ENCODE measurements at places on chromosomes 7 and 10.

GRCh38 chr10:108244443-108245228 is 1080.1 kb upstream of the SORCS1 start:
- no peak for DNase-seq

- DNase-seq = no peak
Observed at GRCh38 chr10:60339757-60340156, 49.9 kb downstream of the ANK3 start.

- no peak for DNase-seq
Observed at GRCh38 chr10:113322843-113323242, 230.0 kb upstream of the HABP2 start.

DNA sequence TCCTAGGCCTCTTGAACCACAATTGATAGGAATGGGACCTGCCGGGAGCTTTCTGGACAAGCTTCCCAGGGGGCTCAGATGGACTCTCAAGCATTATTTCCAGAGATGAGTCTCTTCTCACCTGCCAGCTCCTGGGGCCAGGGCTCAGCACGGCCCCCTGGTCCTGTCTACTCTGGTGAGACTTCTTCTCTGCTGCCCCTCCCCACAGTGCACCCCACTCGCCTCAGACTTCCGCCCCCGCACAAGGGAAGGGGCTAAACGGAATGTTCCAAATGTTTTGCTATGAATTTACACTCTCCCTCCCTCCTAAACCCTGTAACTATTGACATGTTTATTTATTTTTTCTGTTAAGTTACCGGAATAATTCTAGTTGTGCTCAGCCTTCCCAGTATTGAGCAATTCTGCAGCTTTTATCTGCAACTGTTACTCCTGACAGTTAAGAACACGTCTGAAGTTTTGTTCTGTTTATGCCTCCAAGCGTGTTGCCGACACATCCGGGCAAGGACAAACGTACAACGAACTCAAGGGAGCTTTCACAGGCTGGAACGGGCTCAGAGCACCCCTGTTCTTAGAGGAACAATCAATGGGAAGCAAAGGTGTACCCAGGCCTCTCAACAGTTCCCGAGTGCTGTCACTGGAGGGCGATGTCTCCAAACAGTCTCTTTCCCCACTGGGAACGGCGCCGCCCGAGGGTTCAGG is 55.2 kb downstream of the FHIP2A start:
- DNase-seq = peak; percentile 64

GRCh38 chr7:131381069-131381838 is 53.6 kb downstream of the MKLN1 start:
- no peak for DNase-seq

- no peak for DNase-seq
Observed at GRCh38 chr10:74771054-74771453, 55.3 kb upstream of the KAT6B start.

DNA sequence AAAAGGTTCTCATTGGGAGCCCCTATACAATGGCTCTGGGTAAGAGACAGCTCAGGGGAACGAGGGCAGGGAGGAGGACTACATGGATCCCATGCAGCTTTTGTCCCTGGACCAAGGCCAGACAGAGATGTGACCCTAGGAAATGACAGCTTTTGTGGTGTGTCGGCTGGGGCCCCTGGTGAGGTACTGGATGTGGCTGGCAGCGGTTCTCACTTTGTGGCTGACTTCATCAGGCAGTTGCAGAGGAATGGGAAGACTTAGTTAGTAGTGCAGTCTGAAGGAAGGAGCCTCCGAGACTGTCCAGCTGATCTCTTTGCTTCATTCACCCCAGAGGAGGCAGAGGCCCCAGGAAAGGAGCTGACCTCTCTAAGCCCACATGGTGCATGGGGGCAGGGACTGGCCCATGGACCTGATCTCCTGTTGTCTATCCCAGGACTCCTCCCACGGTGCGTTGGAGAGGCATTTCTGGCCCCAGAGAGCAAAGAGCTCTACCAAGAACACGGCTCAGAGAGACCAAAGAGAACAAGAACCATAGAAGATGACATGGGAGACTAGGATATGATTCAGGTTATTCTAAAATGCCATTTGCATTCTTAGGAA is 202.9 kb downstream of the RPS24 start:
- DNase-seq = no peak

DNA sequence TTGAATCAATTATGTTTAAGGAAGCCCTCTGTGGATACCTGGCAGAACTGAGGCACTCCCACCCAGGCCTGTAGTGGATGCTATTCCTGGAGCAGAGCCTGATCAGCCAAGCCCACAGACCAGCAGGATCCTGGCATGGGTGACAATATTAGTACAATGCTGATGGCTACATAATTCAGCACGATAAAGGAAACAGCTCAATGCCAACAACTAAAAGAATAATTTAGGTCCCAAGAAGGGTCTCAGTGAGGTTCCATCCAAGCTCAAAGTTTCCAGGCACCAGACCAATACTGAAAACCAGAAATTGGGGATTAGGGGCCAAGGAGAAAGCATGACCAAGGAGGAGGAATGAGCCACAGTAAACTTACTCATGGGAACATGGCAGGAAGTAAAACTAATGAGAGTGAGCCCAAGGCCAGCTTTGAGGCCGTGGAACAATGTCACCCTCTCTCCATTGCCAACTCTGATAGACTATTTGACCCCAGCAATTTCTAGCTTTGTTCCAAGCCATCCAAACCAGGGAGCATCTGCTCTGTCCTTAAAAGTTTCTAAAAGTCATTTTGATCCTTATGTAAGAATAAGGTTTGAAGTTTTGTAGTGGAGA is 1082.4 kb downstream of the KCNMA1 start:
- DNase-seq = no peak

GRCh38 chr10:13038391-13038790 is 36.9 kb upstream of the CCDC3 start:
- DNase-seq = no peak

GRCh38 chr7:63114371-63114985 is 884.2 kb upstream of the ZNF722 start:
- DNase-seq = no peak

GRCh38 chr7:158638001-158638400 is 50.4 kb upstream of the PTPRN2 start:
- no peak for DNase-seq

GRCh38 chr7:114765331-114766040 is 156.4 kb upstream of the MDFIC start:
- no peak for DNase-seq

DNA sequence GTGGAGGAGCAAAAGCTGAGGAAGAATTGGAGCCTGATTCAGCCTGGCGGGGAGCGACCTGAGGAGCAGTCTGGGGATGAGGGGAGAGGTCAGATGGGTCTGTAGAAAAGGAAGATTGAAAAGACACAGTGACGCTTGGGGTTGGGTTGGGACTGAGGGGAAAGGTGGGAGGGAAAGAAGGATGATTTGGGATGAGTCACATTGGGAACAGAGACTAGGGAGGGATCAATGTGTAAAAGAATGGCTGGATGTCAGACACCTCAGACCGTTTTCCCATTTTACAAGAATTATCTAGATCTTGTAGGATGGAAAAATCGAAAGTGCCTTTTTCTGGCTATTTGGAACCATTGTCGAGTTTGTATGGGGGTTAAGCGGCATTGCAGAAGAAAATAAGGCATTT is 1076.5 kb downstream of the DNAJB9 start:
- no peak for DNase-seq

- no peak for DNase-seq
Observed at GRCh38 chr7:100893318-100893895, 2.3 kb downstream of the ACHE start.

GRCh38 chr7:74606101-74606908 is 51.2 kb upstream of the GTF2I start:
- peak; percentile 80 for DNase-seq

DNA sequence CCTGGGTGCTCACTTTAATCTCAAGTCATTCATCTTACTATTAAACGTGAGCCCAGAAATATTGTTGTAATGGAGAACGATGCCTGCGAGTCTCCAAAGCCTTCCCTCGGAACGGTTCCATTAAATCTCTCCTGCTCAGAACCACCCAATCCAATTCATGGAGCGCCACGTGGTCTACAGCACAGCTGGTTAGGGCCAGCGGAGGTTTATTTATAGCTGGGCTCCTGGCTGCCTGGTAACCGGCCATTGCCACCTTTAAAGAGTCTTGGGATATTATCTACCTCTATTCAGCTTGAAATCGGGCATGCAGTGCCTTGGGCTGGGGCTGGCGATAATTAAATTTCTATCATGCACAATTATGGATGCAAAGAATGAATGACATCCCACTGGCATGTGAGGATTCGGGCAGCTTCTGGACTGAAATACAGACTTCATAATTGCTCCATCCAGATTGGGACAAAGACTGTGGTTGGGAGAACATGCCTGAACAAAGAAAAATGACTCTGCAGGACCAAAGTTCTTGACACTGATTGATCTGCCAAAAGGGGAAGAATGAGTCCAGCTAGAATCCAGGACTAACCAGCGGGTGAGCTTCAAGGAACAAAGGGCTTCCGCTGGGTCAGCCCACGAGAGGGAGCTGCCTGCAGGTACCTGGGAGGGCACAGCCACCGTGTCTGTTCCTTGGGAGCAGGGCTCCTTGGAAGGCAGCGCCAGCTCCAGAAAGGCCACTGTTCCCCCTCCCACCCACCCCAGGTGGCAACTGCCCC is 7.3 kb downstream of the FAM20C start:
- DNase-seq = no peak

DNA sequence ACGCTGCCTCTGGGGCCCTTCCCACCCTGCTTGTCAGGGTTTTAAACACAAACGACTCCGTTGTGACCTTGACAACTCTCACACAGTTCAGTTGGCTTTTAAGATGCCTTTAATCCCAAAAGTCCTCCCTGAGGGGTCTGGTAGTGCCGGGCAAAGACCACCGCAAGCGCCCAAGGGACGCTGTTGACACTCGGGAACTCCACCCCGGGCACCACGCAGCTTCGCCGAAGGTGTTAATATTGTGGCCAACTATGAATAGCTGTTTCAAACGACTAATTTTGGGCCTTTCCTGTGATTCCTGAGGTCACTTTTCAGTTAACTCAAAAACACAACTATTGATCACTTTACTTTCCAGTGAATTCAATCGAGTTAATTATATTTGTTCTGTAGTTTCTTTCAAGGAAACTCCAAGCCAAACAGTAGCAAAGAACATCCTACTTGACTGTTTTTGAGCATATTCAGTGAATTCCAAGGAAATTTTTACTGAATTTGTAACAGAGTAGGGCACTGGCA is 958 bp upstream of the ESYT2 start:
- DNase-seq = no peak

GRCh38 chr10:3972460-3973301 is 187.7 kb upstream of the KLF6 start:
- DNase-seq = no peak

DNA sequence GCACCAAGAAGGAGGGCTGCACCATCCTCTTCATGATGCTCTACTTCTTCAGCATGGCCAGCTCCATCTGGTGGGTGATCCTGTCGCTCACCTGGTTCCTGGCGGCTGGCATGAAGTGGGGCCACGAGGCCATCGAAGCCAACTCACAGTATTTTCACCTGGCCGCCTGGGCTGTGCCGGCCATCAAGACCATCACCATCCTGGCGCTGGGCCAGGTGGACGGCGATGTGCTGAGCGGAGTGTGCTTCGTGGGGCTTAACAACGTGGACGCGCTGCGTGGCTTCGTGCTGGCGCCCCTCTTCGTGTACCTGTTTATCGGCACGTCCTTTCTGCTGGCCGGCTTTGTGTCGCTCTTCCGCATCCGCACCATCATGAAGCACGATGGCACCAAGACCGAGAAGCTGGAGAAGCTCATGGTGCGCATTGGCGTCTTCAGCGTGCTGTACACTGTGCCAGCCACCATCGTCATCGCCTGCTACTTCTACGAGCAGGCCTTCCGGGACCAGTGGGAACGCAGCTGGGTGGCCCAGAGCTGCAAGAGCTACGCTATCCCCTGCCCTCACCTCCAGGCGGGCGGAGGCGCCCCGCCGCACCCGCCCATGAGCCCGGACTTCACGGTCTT is 1.9 kb downstream of the FZD1 start:
- DNase-seq = no peak

GRCh38 chr10:125720002-125720382 is 483 bp downstream of the EDRF1 start:
- no peak for DNase-seq

DNA sequence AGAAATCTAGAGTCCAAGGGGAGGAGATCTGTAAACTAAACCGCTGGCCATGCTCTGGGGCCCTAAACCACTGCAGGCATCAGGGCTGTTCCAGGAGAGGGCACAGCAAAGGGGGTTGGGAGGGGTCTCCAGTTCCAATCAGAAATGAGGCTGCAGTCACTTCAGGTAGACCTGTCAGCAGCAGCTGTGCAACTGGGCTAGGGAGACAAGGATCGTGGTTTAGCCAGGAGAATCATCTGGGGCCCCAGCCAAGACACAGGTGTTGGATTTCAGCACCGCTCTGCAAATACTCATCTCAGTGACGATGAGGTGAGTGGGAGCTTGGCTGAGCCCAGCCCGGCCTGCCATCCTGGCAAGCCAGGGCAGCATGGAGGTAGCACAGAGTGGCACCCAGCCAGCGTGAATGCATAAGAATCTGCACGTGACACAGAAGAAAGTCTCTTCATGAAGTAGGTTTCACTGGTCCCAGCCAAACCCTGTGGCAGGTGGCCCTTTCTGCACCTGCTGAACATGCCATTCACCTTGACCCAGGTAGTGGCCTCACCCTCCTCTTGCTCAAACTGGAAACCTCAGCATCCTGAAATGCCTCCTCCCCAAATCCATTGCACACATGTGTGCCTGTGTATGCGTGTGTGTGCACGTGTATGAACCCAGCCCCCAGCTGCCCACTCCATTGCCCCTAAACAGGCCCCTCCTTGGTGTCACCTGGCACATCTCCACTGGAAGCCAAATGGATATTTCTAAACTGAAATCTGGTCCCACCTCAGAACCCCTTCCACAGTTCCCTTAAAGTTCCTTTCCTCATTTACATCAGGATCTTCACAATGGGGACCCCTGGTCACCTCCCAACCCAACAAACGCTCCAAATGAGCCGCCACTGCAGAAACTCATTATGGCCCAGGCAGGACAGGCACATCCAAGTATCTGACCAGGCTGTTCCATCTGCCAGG is 9.6 kb downstream of the GPRIN2 start:
- peak; percentile 52 for DNase-seq

GRCh38 chr10:117726596-117727295 is 184.2 kb downstream of the EMX2 start:
- no peak for DNase-seq

DNA sequence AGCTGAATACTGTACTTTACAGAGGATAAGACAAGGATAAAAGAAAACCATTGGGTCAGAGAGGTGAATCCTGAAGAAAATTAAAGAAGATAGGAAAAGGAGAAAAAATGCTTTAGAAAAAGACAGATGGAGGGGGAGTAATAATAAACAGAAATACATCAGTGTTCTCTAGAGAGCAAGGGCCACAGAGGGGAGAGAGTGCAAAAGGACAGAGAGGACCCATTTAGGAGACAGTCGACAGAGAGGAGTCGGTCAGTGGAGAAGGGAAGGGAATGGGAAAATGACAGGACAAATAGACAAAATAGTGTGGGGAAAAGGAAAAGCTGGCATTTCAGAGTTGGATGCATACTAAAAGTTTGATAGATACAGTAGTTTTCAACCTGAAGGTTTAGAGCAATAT is 287.0 kb downstream of the DOCK4 start:
- DNase-seq = no peak

Measured in activated CD8-positive, alpha-beta memory T cell treated with anti-CD3 and anti-CD28 coated beads for 24 hours (primary cell).